Right forelimb (tissue), 1 donor: ENCODE measurements at places on chromosomes 2 and 18.
A peak's percentile ranks its signal among the peaks of the same experiment; 100 is the strongest.

GRCh38 chr2:96622544-96622943 lies 15.6 kb downstream of the KANSL3 start:
- no peak for DNase-seq

DNA sequence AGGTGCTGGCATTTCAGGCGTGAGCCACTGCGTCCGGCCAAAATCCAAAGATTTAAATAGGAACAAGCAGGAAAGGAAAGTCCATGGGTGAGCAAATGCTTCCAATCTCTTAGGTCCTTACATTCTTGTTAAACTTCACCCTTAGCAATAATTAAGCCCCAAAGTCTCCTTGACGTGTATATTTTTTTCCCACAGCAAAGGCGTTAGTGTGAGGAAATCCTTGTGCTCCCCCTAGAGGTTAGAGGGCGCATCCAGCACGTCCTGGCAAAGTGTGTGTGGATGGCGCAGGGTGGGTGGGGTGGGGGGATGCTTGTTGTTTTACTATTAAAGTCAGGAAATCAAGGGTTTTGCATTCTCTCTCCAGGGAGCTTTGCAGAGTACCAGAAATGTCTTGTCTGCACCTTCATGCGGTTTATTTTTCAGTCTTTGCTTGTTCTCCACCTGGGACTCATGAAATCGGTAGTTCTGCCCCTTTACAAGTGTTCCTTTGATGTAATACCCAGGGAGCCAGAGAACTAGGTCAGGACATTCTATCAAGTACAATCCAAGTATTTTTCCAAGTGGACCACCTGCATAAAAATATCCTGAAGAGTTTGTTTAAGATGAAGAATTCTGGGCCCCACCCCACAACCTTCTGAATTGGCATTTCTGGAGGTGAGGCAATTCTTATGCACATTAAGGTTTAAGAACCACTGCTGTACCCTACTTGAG lies 22.2 kb upstream of the ITSN2 start:
- DNase-seq = peak; percentile 68

DNA sequence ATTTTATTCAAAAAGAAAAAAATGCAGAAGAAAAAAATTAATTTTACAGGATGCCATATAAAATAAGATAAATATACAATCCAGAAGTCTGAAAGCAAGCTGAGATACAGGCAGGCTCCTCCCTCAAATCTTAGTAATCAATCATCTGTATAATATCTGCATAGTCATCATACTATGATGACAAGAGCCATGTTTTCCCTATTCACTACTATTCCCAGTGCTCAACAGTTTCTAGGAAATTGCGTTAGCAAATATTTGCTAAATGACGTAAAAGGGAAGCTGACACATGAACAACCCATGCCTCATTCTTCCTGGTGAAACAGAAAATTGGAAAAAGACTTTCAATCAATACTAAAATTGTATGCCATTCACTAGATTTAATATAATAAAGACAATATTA lies 793.2 kb downstream of the SUCLG1 start:
- DNase-seq = no peak

DNA sequence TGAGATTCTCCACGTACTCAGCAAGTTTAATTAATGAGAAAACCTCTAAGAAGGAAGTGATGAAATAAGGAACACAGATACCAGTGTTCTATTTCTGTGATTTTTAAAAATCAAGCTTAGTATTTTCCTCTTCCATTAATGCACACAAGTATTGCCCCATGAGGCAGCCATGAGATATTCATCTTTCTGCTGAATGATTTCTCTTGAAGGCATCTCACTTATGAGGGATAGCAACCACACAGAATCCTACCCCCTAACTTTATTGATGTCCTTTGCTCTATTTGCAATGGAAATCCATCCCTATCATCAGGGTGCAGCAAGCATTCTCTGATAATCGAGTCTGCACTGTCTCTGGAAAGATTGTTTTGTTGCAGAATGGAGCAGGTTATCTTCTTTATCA lies 244.1 kb upstream of the NRP2 start:
- no peak for DNase-seq

DNA sequence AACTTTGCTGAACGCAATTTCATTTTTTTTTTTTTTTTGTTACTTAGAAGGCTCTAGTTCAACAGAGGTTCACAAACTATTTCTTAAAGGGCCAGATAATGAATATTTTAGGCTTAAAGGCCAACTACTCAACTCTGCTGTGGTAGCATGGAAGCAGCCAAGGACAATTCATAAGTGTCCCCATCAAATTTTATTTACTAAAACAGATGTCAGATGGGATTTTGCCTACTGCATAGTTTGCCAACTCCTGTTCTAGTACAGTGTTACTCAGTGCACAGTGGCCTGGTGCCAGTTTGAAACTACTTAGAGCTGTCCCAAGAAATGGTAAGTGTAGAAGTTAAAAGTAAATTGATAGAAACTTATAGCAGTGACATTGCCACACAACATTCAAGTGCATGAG lies 949.4 kb upstream of the FANCL start:
- DNase-seq = no peak

- no peak for DNase-seq
Measured at GRCh38 chr2:117888897-117889296, 74.4 kb downstream of the DDX18 start.

GRCh38 chr2:55992455-55992854 lies 68.9 kb upstream of the EFEMP1 start:
- no peak for DNase-seq

DNA sequence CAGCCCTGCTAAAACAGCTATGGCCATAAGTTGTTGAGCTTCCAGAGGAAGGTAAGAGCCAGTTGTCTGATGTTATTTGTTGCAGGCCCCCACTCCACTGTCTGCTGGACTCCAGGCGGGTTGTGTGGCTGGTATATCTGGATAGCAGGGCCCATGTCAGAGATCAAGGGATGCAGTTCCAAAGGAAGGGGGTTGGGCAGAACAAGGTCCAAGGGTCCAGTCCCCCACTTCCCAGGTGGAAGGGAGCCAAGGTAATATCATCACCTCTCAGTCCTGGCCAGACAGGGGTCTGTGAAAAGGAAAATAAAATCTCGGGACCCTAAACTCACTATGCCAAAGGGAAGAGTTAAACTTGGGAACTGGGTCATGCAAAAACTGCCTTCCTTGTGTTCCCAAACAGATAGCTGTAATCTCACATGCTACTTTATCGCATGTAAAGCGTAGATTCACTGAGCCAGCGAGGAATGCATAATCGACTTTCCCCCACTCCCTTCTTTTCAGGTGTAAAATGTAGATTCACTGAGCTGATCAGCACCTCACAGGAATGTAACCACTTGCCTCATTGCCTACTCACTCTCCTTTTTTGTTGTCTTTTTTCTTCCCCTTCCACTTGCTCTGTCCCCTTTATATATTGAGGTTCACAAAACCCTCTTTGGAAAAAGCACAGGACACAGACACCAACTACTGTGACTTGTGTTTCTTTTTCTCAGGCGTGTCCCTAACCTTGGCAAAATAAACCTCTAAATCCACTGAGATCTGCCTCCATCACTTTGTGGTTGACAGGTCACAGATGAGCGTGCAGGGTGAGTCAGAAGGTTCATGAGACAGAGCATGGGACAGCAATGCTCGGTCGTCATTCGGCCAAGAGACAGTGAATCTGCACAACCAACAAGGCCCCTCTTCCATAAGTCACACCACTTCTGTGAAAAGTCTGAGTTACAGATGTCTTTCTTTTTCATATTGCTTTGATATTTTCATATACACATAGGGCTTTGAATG lies 255.3 kb upstream of the SIX2 start:
- DNase-seq = peak; percentile 12

DNA sequence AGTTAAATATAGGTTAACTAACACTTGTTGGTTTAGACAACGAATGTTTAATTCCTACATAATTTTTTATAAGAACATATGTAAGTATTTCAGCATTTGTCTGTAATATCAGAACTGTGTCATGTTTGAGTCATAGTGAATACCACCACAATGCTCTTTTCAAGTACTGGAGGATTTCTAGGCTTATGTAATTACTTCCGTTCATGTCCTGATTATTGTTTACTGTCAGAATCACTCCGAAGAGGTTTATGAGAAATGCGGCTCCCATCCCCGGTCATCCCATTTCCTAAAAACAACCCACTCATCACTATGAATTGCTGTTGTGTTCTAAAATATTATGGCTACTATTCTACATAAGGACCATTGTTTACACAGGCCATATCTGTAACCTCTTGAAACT lies 45.1 kb downstream of the CDH19 start:
- DNase-seq = no peak

DNA sequence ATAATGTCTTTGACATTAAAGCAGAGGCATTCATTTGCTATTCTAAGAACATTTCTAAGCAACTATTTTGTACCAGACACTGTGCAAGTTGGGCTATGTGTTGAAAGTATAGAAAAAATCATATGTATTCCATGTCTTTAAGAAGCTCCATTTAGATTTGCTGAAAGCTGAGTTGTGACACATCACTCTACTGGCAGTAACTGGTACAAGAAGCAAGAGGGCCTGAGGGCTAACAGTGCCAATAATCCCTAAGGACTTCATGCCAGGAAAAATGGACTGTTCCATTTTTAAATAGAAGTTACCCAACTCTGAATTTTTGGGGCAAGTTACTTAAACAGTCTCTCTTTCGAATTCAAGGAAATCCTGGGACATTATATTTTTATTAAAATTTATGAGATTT lies 178.7 kb downstream of the SRBD1 start:
- DNase-seq = no peak

GRCh38 chr18:46793565-46793964 lies 36.7 kb upstream of the ST8SIA5 start:
- DNase-seq = no peak

DNA sequence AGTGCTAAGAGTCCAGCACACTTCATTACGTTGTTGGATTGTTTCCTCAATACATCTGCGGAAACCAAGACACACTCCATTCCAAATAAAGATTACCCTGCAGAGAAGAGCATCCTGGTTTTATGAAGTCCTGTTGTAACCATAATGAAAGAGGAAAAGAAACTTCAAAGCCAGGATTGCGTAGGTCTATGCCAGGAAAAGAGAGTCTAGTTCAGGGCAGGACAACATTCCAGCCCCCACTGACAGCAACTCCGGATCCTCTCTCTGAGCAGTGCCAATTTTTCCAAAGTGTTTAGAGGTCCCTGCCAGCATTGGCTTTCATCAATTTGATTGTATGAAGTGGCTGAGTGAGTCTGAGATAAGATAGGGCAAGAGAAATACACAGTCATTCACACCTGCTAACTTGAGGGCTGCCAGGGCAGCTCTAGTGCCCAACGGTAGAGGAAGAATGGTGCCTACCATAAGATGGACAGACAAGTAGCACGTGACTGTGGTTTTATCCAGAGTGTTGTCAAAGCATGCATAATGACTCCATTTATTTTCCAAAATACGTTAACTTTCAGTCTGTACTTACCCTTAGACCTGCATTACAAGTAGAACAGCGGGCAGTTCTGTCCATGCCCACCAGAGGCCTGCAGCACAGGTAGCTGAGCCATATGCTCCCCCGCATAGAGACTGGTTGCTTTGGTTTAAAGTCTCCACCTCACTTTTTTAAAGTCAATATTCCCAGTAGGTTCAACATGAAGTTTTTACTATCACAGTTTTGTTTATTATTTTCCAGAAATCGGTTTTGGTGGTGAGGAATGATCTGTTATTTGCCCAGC lies 23.7 kb downstream of the PIEZO2 start:
- DNase-seq = no peak

- no peak for DNase-seq
Measured at GRCh38 chr2:158688721-158689120, 106.4 kb upstream of the DAPL1 start.

DNA sequence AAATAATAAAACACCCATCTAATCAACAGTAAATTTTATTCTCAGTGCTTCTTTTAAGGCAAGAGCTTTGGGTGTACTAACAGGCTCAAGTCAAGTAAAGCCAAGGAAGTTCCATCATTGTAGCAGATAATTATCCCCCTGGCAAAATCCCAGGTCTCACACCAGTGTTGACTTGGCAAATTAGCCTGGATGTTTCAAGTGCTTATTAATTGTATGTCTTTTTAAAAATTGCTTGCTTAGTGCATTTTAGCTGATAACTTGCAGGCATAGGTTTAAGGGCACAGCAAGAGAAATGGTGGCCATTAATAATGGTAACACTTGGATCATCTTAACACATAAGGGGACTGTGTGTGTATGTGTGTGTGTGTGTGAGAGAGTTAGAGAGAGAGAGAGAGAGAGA lies 42.0 kb upstream of the FMNL2 start:
- DNase-seq = no peak

GRCh38 chr2:106827158-106827557 lies 58.8 kb downstream of the ST6GAL2 start:
- peak; percentile 30 for DNase-seq

DNA sequence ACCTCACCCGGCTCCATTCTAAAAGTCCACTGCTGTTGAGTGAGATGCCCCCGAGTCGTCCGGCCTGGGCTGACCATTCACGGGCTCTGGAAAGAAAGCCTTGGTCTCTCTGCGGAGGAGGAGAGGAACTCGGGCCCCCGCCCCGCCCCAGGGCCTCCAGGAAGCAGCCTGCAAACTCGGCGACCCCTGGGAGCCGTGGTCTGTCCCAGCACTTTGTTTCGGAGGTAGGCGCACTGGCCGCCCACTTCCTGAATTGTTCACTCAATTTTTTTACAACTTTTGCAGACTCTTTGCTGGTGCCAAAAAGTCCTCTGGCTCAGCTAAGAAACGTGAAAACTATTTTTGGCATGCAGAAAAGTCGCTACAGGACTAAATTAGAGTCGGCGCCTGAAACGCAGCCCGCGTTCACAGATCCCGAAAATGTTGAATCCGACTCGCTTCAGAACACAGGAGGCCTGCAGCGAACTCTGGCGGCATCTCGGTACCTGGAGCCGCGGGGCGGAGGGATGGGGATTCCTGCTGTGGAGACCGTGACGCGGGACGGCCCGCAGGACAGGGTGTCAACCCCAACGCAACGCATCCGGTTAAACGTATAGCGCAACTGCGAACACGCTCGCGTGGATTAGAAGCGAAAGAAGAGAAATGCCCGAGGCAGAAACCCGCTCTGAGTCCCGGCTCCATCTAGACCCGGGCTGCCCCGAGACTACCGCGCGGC lies 1.5 kb downstream of the PXDN start:
- DNase-seq = peak; percentile 88

- DNase-seq = no peak
Measured at GRCh38 chr2:104504331-104505073, 349.4 kb upstream of the POU3F3 start.

- peak; percentile 55 for DNase-seq
Measured at GRCh38 chr2:190533968-190534309, 583 bp downstream of the NEMP2 start.

DNA sequence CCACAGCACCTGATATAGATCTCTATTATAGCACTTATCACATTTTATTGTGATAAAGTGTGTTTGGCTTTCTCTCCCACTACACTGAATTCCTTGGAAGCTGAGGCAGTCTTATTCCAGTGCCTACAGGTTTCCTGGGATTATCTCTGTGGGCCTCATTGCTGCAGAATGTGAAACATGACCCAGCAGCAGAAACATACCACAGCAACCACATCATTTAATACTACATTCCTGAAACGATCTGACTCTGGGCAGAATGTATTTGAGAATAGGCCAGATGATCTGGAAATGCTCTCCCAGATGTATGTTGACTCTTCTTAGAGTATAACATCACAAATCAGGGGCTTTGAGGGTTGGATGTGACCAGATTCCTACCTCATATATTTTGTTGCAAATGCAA lies 323.5 kb upstream of the TANK start:
- no peak for DNase-seq
